ENCODE measurements at places on chromosomes 12 and 14.

DNA sequence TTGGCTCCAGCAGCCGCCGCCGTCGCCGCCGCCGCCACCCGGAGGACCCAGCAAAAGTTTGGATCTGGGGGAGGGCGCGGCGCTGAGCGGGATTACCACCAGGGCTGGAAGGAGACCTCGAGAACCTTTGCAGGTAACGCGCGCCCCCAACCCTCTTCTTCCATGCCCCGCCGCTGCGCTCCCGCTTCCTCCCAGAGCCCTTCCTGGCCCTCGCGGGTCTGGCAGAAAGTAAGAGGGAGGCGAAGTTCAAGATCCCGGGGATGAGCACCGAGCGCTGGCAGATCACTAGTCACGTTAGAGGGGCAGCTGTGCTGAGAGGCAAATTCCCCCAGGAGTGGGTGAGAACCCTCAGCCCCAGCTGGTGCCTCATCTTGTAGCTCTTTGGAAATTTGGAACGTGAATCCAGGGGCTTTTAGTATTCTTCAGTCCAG, 3.9 kb downstream of the FLRT2 start:
- DNase-seq, result no peak

- no peak for DNase-seq
These were observed 20.5 kb downstream of the KERA start for GRCh38 chr12:91037276-91037675.

DNA sequence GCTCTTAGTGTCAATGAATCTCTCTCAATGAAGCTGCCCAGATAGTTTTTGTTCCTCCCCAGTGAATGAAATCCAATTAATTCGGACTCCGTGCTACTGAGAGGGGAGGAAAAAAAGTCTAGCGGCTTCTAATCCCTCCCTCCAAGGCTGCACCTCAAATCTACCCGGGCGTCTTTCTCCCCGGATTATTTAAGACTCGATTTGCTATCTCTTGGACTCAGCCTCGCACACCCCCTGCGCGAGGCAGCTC, 134 bp downstream of the DUSP6 start:
- no peak for DNase-seq

DNA sequence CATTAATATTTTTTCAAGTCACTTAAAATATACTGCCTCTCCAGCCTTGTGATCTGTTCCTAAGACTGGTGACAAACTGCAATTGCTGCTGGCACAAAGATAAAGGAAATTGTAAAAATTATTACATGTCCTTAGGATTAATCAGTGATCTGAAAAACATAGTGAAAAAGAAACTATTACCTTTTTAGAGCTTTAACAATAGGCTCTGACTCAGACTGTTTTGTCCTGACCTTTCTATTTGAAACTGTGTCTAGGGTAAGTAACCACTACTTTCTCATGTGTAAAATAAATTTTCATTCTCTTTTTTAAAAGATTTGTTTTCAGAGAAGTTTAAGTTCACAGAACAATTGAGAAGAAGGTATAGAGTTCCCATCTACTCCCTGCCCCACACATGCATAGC, 80.4 kb upstream of the CLEC14A start:
- DNase-seq, result no peak

DNA sequence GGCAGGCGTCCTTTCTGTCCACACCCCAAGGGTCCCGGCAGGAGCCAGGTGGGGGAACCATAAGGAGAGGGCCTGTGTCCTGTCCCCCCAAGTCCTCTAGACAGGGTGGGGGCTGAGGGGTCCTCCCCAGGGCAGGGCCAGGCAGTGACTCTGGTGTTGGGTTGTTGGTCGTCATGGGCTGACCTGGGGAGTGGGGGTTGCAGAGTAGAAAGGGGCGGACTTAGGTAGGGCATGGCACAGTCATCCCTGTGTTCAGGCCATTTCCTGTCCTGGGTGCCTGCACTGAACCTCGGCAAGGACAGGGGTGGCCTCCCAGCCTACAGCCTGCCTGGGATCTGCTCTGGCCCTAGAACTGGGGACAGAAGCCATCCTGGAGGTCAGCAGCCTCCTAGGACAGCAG, 356.2 kb downstream of the TMEM121 start:
- no peak for DNase-seq

Measured in NT2/D1 (cell line).